ENCODE measurements at places on chromosomes 1 and 21.

DNA sequence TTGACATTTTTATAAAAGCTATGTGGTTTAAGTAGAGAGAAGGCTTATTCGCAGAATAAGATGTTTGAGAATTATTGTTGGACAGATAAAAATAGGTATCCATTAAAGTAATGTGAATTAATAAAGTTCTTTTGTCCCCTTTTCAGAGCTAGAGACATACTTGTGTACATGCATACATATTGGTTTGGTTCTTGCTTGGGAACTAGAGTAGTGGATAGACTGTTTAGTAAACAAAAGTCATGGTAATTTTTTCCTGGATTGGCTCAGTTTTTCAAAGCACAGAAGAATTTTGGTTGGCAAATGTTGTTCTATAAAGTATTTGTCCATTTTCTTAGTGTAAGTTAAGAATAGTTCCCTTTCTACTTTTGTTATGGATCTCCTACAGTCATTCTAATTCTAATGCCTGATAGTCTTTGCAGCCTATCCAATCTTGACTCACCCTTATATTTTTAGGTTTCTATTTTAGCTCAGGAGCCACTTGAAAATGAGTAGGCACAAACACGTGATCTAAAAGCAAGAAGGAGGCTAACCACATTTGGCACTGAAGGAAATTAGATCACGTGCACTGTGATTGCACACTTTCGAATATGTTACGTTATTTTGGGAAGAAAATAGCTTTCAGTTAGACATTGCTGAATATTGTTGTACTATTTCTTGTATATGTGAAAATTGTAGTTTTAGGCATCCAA, 47.0 kb downstream of the RABGAP1L start:
- DNase-seq = no peak

DNA sequence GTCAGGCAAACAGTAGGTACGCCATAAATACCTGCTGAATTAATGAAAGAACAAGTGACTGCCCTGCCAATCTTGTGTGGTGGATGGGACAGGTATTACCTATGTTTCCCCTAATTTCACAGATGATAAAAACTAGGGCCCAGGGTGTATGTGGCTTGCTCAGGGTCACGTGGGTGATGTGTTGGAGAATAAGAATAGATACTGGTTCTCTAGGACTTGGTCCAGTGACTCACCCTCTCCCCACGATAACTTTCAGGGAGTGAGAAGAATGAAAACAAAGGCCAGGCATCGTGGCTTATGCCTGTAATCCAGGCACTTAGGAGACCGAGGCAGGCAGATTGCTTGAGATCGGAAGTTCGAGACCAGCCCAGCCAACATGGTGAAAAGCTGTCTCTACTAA, 26.7 kb downstream of the SLC26A9 start:
- DNase-seq = no peak

GRCh38 chr21:46168659-46169386, 13.4 kb upstream of the FTCD start:
- no peak for DNase-seq

DNA sequence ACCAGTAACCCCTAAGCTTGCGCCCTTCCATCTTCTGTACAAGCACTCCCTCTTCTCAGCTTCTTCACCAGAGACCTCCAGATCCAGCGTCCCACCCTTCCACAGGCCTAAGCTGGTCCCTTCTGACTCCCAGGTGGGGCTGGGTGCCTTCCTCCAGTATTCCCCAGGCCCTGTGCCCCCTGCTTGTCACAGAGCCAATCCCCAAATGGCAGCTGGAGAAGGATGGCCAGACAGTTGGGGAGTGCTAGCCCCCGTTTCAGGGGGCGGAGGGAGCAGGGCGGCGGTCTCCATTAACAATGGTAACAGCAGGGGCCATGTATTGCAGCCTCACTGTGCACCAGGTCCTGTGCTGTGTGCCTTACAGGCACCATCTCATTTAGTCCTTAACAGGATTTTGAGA, 85.7 kb downstream of the KCNN3 start:
- no peak for DNase-seq

- DNase-seq = no peak
Observed at GRCh38 chr1:26297791-26298124, 8.7 kb downstream of the UBXN11 start.

GRCh38 chr1:55477953-55478352, 262.8 kb upstream of the USP24 start:
- no peak for DNase-seq

- no peak for DNase-seq
Observed at GRCh38 chr1:37146071-37146470, 111.8 kb upstream of the GRIK3 start.

GRCh38 chr1:89724369-89725010, 91.6 kb downstream of the LRRC8C start:
- no peak for DNase-seq

DNA sequence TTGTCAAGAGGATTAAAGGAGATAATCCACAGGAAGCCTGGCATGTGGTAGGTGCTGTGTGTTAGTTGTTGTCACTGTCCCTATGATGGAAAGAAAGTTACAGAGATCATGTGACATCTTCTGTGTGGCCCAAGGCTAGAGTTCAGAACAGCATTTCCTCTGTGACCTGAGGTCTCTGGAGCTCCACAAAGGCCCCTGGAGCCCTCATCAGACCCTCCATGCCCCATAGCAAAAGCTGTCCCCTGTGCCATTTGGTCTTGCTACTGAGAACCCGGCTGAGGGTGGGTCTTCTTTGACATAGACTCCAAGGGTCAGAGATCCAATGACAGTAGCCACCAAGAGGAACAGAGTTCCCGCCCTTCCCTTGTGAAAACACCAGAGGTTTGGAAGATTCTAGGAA, 8.1 kb downstream of the CELA2B start:
- DNase-seq = no peak

GRCh38 chr1:2378956-2379732, 12.2 kb downstream of the MORN1 start:
- no peak for DNase-seq

DNA sequence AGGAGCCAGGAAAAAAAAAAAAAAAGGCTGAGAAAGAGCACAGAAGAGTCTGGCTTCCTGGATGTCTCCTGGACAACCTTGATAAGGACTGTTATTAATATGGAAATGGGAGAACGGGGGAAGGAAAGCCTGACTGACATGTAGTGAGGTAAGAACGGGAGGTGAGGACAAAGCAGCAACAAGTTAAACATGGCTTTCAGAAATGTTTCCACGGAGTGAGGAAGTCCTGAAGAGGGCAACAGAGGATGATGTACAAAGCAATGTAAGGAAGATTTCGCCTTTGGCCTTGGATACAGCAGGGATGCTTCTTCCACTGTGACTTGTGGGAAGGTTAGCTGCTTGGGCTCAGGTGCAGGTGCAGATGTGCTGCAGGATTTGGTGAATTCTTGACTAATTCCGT, 11.9 kb upstream of the NIBAN1 start:
- DNase-seq = no peak

- DNase-seq = no peak
Observed at GRCh38 chr1:70034403-70034802, 171.0 kb downstream of the LRRC40 start.

- DNase-seq = no peak
Observed at GRCh38 chr1:234997201-234997895, 131.3 kb downstream of the TOMM20 start.

DNA sequence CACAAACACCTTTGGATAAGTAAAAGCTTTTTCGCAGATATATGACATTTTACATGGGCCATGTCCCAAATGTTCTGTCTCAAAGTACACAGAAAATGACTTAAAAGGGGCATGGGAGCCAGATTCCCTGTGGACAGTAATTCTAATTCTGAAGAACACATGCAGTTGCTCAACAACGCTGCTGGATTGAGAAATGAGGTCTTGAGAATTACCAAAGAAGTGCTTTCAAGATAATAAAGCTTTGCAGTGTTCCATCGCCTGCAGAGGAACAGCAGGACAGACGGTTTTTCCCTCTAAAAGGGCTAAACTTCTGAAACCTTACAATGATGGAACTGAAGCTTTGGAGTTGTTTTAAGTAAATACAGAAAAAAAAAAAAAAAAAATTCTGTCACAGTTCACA, 55.3 kb upstream of the HSPA13 start:
- DNase-seq = no peak

GRCh38 chr1:47188791-47189785, 748 bp downstream of the PDZK1IP1 start:
- no peak for DNase-seq

DNA sequence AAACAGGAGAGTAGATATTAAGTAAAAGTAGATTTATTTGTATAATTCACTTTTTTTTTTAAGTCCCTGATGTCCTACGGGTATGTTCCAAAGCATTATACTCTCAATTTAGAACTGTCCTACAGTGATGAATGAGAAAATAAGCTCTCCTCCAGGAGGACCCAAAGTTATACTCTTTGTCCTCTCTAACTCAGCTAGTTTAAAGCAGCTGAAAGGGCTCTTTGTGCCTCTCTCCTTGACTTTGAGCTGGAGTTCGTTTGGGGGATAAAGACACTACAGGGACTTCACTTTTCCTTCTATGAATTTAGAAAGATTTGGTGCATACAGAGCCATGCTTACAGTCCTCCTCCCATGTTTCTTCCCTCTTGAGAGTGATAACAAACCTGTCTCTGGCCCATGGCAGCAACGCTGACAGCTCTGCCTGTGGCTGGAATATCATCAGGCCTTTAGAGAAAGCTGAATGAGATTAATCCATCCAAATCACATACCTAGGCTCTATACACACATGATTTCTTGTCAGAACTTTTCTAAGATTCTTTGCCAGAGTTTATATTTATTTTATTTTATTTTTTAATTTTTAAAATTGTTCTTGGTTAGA, 134.3 kb downstream of the PIK3R3 start:
- DNase-seq = no peak

GRCh38 chr1:235485558-235485957, 18.7 kb downstream of the B3GALNT2 start:
- DNase-seq = no peak

GRCh38 chr1:69932760-69933159, 272.6 kb downstream of the LRRC40 start:
- no peak for DNase-seq

DNA sequence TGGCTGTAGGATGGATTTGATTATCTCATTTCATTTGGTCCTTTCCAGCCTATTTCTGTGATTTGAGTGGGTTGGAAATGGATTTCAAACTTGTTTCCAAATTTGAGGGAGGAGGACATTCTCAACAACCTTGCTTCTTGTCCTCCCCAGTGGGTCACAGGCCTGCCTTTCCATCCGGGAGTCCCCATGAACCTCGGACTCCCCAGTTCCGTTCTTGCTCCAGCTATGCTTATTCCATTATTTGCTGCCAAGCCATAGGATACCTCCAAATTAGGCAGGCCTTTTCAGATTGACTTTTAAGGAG, 97.8 kb downstream of the DUSP10 start:
- DNase-seq = no peak

GRCh38 chr1:67256291-67257172, 51.1 kb upstream of the IL12RB2 start:
- DNase-seq = no peak

DNA sequence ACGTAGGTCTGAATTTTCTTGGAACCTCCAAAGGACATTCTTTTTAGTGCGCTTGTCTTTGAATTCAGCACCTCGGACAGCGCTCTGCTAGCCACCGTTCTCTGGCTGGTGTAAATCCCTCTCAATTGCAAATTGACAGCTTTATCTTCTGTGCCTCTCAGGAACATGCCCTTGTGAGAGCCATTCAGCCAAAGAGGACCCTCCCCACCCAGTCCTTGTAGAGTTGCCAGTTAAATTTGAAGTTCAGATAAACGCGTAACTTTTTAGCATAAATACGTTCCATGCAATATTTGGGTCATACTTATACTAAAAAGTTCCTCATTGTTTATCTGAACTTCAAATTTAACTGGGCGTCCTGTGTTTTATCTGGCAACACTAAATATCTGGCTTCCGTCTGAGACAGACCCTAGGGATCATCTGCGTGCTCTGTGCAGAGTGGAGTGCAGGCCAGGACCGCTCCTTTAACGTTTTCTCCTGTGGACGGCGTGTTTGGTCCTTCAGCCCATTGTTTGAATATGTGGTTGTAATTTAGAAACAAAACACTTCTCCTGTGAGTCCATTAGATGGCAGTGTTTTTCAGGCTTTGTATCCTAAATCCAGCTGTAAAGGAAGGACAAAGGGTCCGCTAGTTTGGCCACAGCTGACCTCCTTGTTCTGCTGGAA, 7.0 kb downstream of the KCNAB2 start:
- peak; percentile 21 for DNase-seq

- DNase-seq = no peak
Observed at GRCh38 chr1:233315718-233316301, 11.7 kb upstream of the MAP3K21 start.

- no peak for DNase-seq
Observed at GRCh38 chr21:35597750-35598339, 462.5 kb downstream of the SETD4 start.

DNA sequence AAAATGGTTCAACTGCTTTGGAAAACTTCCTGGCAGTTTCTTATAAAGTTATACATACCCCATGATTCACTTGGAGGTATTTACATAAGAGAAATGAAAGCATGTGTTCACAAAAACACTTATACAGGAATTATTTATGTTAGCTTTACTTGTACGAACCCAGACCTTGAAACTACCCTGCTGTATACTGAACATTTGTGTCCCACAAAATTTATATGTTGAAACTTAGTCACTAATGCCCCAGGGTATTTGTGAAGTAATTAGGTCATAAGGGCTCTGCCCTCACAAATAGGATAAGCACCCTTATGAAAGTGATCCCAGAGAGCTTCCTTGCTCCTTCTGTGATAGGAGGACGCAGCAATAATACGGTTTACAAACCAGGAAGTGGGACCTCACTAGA, 42.7 kb upstream of the B3GALT2 start:
- DNase-seq = no peak

DNA sequence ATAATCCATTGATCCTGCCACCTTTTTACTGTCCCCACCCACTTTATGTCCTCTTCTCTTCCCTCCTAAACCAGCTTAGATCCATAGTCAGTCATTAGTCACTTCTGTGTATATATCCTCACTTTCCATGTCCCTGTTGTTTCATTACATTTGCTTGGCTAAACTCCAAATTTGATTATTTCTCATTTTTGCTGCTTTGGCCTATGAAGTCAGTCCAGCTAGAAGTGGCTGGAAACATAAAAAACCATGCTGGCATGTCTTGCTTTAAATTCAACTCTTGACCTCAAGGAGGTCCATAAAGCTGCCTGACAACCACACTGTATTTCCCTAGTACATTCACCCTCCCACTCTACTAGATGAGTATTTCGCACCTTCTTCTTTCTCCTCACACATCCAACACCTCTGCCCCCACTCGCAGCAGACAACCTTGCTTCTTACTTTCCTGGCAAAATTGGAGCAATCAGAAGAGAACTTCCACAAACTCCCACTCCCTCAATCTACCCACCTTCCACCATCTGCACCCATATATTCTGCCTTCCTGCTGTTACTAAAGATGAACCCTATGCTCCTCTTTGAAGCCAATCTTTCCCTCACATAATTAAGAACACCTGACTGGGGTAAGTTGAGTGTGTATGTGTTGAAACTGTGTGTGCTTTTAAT, 72.1 kb downstream of the ZNF648 start:
- no peak for DNase-seq

DNA sequence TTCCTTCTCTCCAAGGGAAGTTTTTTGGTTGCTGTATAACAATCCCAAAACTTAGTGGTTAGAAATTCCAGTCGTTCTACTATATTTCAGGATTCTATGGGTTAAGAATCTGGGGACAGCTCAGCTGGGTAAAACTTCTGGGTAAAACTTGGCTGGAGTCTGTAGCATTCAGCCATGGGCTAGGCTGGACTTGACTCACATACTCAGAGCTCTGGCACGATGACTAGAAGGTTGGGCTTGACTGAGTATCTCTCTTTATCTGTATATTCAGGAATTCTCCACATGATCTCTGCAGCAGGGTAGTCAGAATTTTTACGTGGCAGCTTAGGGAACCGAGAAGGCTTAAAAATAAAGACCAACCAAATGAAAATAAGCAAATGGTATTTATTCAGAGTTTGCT, 28.2 kb upstream of the HRNR start:
- no peak for DNase-seq
